ENCODE measurements at places on chromosomes 4 and X.

- no peak for DNase-seq
Measured at GRCh38 chr4:64598066-64598465, 188.8 kb upstream of the TECRL start.

- no peak for DNase-seq
Measured at GRCh38 chr4:165369522-165369921, 9.3 kb upstream of the CPE start.

- DNase-seq: no peak
Measured at GRCh38 chr4:36039026-36039425, 205.3 kb downstream of the ARAP2 start.

GRCh38 chr4:36088542-36088941 is 155.8 kb downstream of the ARAP2 start:
- DNase-seq: no peak

GRCh38 chr4:107862658-107863057 is 37.9 kb downstream of the SGMS2 start:
- no peak for DNase-seq
